ENCODE measurements at places on chromosomes 16 and 17. TPM values are rescaled to one million over a fixed set of nuclear protein-coding genes. Genes with fewer than 3 reads are reported as not detected.

GRCh38 chr17:72861811-72862210, 230.7 kb downstream of the SLC39A11 start:
- DNase-seq: no peak
- no peak overlapping the region for H3K4me3 ChIP-seq
- no peaks in the 10 kb centered on the region for H3K4me1 ChIP-seq
- H3K27ac ChIP-seq: no peak overlapping the region

GRCh38 chr16:52209227-52209626, 337.7 kb downstream of the TOX3 start:
- no peak for DNase-seq
- H3K27ac ChIP-seq: no peak overlapping the region
- H3K36me3 ChIP-seq: no peaks in the 10 kb centered on the region

- H3K36me3 ChIP-seq: no peaks in the 10 kb centered on the region
- no peak for DNase-seq
Measured at GRCh38 chr16:70680495-70681381, 5.1 kb downstream of the MTSS2 start.

The IKZF3 gene
- 0.40 TPM for total RNA-seq

GRCh38 chr17:30103921-30104320, 12.7 kb upstream of the NSRP1 start:
- H3K27ac ChIP-seq: no peak overlapping the region
- DNase-seq: no peak
- no peak overlapping the region for H3K4me3 ChIP-seq
- no peaks in the 10 kb centered on the region for H3K27me3 ChIP-seq
- no peaks in the 10 kb centered on the region for H3K4me1 ChIP-seq
- no peaks in the 10 kb centered on the region for H3K36me3 ChIP-seq

The RHBDL1 gene
- total RNA-seq: 1.4 TPM

DNA sequence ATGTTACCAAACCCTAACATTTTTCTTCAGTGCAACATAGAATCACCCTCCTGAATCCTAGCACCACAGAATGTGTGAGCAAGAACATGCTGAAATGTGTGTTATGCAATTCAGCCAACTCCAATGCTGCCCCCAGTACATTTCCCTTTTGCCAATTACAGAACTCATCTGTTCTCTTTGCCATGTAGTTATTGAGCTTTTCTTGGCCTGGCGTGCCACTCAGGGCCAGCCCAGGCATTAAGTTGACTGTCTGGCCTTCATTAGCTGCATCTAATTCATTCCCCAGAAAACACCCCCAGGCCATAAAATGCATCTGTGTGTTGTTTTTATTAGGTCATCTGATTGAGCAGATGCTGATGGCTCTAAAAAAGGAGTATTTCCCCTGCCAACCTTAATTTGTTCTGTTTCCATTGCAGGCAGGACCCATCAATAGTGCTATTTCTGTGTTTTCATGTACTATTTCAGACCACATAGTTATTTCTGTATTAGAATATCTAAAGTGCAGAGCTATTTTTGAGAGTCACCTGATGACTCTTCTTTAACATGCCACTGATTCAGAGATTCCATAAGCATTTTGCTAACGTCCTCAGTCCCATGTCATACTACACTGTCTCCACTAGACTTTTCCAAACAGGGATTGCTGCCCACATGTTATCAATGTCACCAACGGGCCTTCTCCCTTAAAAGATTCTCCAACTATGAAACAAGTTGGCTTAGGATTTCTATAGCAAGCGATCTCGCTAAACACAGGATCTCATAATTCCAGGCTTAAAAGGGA, 969.7 kb downstream of the CDH11 start:
- H3K27ac ChIP-seq: no peak overlapping the region
- no peaks in the 10 kb centered on the region for H3K4me1 ChIP-seq

GRCh38 chr16:1707193-1707790, 1.3 kb downstream of the MAPK8IP3 start:
- H3K36me3 ChIP-seq: no peaks in the 10 kb centered on the region
- peaks cover 14% of the 10 kb centered on the region for H3K4me1 ChIP-seq
- H3K27ac ChIP-seq: no peak overlapping the region
- H3K27me3 ChIP-seq: no peaks in the 10 kb centered on the region
- peak overlapping the region; percentile 91 for H3K4me3 ChIP-seq
